ENCODE measurements at places on chromosomes 13 and 19. TPM values are rescaled to one million over a fixed set of nuclear protein-coding genes. Genes with fewer than 3 reads are reported as not detected.

DNA sequence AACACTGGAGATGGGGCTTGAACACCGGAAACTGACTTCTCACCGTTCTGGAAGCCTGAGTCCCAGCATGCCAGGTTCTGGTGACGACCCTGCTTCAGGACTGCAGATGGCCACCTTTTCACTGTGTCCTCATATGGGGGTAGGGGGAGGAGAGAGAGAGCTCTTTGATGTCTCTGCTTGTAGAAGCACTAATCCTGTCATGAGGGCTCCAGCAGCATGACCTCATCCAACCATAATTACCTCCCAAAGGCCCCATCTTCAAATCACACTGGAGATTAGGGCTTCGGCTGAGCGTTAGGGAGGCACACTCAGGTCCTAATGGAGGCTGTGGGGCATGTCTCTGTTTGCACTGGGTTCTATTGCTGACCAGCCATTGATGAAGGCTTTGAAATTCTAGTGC lies 255.3 kb downstream of the TEX29 start:
- H3K27me3 ChIP-seq = no peaks in the 10 kb centered on the region
- DNase-seq = no peak
- H3K4me1 ChIP-seq = peaks cover 22% of the 10 kb centered on the region
- H3K36me3 ChIP-seq = peaks cover 4% of the 10 kb centered on the region
- H3K27ac ChIP-seq = peak overlapping the region; percentile 51

DNA sequence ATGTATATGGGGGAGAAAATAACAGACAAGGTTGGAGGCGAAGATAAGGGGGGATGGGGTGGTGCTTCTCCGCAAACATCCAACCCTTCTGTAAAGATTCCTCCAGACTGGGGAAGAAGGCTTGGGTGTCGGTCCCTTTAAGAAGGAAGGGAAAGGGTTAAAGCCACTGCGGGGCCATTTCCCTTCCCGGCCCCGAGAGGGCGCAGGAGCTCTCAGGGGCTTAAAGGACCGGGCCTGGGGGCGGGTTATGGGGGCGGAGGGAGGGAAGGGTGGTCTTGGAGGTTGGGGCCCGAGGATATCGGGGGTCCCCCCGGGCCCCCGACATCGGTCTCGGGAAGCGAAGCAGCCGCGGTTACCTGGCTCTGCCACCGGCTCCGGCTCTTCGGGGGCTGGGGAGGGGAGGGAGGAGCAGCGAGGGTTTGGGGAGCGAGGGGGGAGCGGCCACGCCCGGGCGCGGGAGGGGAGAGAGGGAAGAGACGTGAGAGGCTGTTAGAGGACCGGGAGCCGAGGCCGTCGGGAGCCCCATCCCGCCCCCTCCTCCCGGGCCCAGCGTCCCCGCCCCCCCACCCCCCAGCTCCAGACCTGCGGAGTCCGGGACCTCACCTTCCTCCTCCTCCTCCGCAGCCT lies 2.8 kb downstream of the TNNT1 start:
- no peak overlapping the region for H3K27ac ChIP-seq
- H3K27me3 ChIP-seq = peaks cover 64% of the 10 kb centered on the region
- no peak for DNase-seq

DNA sequence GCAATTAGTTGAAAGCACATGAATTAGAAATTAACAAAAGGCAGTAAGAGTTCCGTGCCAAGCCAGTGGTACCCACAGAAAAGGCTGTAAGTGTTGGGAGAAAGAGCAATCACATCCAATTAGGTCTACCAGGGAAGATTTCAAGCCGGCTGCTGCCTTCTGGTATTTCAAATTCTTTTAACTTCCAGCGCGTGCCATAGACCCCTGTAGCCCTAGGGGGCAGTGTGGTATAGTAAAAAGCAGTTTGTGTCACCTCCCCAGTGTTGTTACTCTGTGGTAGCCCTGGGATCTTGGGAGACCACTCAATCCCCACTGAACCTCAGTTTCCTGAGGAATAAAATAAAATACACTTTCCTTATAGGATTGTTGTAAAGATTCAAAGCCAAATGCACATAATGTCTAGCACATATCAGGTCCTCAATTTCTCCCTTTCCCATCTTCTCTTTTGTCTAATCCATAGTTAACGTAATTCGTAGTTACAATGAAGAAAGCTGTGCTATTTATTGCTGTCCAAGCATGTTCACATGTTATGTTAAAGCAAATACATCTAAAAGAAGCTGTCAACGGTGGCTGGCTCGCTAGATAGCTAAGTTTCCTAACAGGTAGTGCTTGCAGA lies 230.2 kb downstream of the TDRD3 start:
- no peak overlapping the region for H3K4me3 ChIP-seq
- no peaks in the 10 kb centered on the region for H3K36me3 ChIP-seq
- no peak for DNase-seq
- no peak overlapping the region for H3K27ac ChIP-seq

- no peak for DNase-seq
- H3K27ac ChIP-seq = no peak overlapping the region
- peaks cover 9% of the 10 kb centered on the region for H3K36me3 ChIP-seq
Observed at GRCh38 chr19:3975144-3975543, 4.2 kb upstream of the DAPK3 start.

- no peak for DNase-seq
- H3K4me3 ChIP-seq = no peak overlapping the region
- no peaks in the 10 kb centered on the region for H3K27me3 ChIP-seq
- H3K36me3 ChIP-seq = no peaks in the 10 kb centered on the region
Observed at GRCh38 chr19:14544047-14544446, 14.7 kb downstream of the TECR start.

DNA sequence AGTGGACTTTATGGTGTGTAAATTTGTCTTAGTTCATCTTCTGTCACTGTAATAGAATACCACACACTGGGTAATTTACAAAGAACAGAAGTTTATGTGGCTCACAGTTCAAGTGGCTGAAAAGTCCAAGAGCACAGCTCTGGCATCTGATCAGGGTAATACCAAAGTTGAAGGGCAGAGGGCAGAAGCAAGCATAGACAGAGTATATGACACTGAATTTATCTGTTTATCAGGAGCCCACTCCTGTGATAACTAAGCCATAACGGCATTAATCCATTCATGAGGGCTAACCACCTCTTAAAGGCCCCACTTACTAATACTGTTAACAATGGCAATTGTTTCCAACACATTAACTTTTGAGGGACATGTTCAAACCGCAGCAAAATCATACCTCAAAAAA lies 4.0 kb upstream of the RFXAP start:
- H3K36me3 ChIP-seq = no peaks in the 10 kb centered on the region
- peaks cover 20% of the 10 kb centered on the region for H3K4me1 ChIP-seq
- no peaks in the 10 kb centered on the region for H3K27me3 ChIP-seq
- DNase-seq = no peak
- H3K27ac ChIP-seq = no peak overlapping the region

GRCh38 chr19:2213799-2214198 lies 22.3 kb downstream of the PLEKHJ1 start:
- peaks cover 10% of the 10 kb centered on the region for H3K36me3 ChIP-seq
- no peak overlapping the region for H3K4me3 ChIP-seq
- H3K27me3 ChIP-seq = no peaks in the 10 kb centered on the region
- peak overlapping the region; percentile 88 for H3K27ac ChIP-seq
- DNase-seq = no peak

DNA sequence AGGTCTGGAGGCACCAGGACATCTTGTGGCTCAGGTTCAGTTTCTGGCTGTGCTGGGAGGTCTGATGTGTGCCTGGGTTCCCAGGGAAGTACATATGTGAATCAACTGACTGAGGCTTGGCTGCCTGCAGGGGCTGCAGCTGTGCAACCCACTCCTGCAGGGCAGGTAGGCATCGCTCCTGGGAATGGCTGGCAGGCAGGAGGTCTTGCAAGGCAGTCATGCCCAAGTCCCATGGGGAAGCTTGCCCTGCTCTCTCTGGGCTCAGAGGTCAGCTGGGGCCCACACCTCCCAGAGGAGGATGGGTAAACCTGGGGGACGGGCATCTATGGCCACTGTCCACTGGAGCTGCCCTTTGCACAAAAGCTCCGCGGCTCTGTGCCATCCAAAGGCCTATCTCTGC lies 1141.8 kb downstream of the SLITRK1 start:
- H3K36me3 ChIP-seq = no peaks in the 10 kb centered on the region
- no peak overlapping the region for H3K27ac ChIP-seq
- H3K4me3 ChIP-seq = no peak overlapping the region

DNA sequence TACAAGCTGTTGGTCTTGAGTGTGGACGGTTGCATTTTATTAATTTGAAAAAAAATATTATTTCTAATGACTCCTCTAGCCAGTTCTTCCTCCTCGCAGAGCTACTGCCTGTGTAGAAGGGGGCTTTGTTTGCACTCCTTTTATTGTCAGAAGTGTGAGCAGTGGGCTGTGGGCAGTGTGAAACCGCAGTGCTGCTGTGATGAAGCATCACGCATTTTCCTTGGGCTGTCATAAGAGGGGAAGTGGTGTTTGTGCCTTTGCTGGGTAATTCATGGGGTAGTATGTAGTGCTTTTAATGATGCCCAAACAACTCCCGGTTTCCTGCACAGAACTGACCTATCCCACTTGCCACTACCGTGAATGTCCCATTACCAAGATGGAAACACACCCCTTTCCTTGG lies 357.3 kb downstream of the ZNF536 start:
- H3K36me3 ChIP-seq = no peaks in the 10 kb centered on the region
- no peak overlapping the region for H3K4me3 ChIP-seq

GRCh38 chr13:46947425-46948191 lies 50.8 kb upstream of the HTR2A start:
- no peaks in the 10 kb centered on the region for H3K36me3 ChIP-seq
- no peak overlapping the region for H3K4me3 ChIP-seq
- DNase-seq = no peak
- no peaks in the 10 kb centered on the region for H3K27me3 ChIP-seq
- no peak overlapping the region for H3K27ac ChIP-seq
- no peaks in the 10 kb centered on the region for H3K4me1 ChIP-seq

DNA sequence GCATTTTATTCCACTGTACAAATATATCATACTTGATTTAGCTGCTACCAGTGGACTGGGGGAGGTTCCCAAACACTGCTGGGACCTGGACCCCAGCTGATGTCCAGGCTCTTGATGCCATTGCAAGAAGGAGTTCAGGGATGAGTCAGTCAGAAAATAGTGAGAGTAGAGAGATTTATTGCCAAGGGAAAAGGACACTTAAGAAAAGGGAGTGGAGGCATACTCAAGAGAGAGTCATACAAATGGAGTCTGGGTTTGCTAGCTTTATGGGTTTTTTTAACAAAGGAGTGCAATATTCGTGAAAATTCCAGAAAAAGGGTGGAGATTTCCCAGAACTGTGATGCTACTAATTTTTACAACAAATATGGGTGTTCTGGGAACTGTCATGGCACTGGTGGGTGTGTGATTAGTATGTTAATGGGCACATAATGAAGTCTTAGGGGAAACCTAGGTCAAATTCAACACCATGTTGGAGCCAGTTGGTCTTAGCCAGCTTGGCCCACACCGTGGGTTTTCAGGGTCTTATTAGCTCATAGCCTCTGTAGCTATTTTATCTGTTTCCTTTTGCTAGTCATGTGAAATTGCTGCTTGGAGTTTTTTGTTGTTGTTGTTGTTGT lies 36.2 kb downstream of the GPC6 start:
- H3K4me3 ChIP-seq = no peak overlapping the region
- no peak overlapping the region for H3K27ac ChIP-seq
- H3K36me3 ChIP-seq = peaks cover 3% of the 10 kb centered on the region
- DNase-seq = no peak

- no peak overlapping the region for H3K4me3 ChIP-seq
- H3K27ac ChIP-seq = no peak overlapping the region
- no peaks in the 10 kb centered on the region for H3K36me3 ChIP-seq
- DNase-seq = no peak
Observed at GRCh38 chr19:35439921-35440320, 8.1 kb upstream of the FFAR2 start.

- no peak for DNase-seq
- H3K36me3 ChIP-seq = peaks cover 32% of the 10 kb centered on the region
- H3K27me3 ChIP-seq = no peaks in the 10 kb centered on the region
- H3K4me3 ChIP-seq = no peak overlapping the region
Observed at GRCh38 chr13:19664481-19665230, 31.2 kb downstream of the MPHOSPH8 start.

GRCh38 chr13:36329361-36329760 lies 16.8 kb downstream of the SPART start:
- peaks cover 39% of the 10 kb centered on the region for H3K36me3 ChIP-seq
- no peak overlapping the region for H3K27ac ChIP-seq
- no peak for DNase-seq
- H3K27me3 ChIP-seq = no peaks in the 10 kb centered on the region
- peaks cover 13% of the 10 kb centered on the region for H3K4me1 ChIP-seq

DNA sequence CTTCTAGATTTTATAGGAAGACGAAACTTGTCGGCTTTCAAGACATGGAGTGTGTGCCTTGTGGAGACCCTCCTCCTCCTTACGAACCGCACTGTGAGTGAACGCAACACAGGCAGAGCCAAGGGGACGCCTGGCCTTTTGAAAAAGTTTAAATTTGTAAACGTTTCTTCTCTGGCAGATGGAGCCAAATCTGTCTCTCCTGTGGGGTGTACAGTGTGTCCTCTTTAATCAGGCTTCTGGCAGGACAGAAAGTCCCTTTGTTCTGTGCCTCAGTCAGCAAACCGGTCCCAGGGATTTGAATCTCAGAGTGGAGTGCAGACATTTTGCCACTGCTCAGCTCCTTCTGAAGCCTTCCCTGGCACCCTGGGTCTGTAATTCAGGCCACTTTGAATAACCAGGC lies 56.5 kb downstream of the TNFRSF19 start:
- no peaks in the 10 kb centered on the region for H3K27me3 ChIP-seq
- peaks cover 46% of the 10 kb centered on the region for H3K4me1 ChIP-seq
- no peak overlapping the region for H3K27ac ChIP-seq

- H3K36me3 ChIP-seq = peaks cover 14% of the 10 kb centered on the region
- no peaks in the 10 kb centered on the region for H3K4me1 ChIP-seq
- no peak overlapping the region for H3K27ac ChIP-seq
Observed at GRCh38 chr19:17148130-17148529, 67.0 kb upstream of the USE1 start.

DNA sequence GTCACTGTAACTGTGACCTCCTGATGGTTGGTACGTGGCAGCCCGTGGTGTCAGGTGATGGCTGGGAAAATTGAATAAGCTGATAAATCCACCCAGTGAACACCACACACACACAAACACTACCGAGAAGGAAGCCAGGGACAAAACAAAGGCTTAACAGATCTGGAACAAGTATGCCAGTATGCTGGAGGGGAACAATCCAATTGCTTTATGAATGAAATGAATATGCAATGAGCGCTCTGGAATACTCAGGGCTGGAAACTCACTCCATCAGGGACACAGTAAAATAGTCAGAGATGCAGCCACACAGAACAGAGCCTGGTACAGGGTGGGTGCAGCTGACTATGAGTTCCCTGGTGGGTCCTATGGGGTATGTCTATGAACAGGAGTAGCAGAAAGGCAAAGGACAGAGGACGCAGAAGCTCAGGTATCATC lies 16.7 kb downstream of the TMTC4 start:
- H3K4me3 ChIP-seq = no peak overlapping the region
- H3K27ac ChIP-seq = no peak overlapping the region
- no peaks in the 10 kb centered on the region for H3K27me3 ChIP-seq
- DNase-seq = no peak
- H3K4me1 ChIP-seq = peaks cover 16% of the 10 kb centered on the region

- no peak overlapping the region for H3K27ac ChIP-seq
- no peak for DNase-seq
- H3K36me3 ChIP-seq = peaks cover 13% of the 10 kb centered on the region
- no peak overlapping the region for H3K4me3 ChIP-seq
- no peaks in the 10 kb centered on the region for H3K27me3 ChIP-seq
Observed at GRCh38 chr13:112483299-112483698, 104.7 kb downstream of the TUBGCP3 start.

Gene ZC3H13
- total RNA-seq = 34.7 TPM

Gene CGB5
- not detected for total RNA-seq

Gene TMEM238
- total RNA-seq = 14.0 TPM

Gene CASP14
- total RNA-seq = not detected

Gene YJEFN3
- 23.2 TPM for total RNA-seq

Gene GRIN2D
- 0.45 TPM for total RNA-seq

Gene DHDH
- 3.4 TPM for total RNA-seq

Gene SRRM5
- total RNA-seq = 0.56 TPM

Gene CACNG6
- 0.27 TPM for total RNA-seq

Gene KIR2DL3
- not detected for total RNA-seq

All from type B pancreatic cell (in vitro differentiated cells).